ENCODE measurements at places on chromosomes 1 and 21.

DNA sequence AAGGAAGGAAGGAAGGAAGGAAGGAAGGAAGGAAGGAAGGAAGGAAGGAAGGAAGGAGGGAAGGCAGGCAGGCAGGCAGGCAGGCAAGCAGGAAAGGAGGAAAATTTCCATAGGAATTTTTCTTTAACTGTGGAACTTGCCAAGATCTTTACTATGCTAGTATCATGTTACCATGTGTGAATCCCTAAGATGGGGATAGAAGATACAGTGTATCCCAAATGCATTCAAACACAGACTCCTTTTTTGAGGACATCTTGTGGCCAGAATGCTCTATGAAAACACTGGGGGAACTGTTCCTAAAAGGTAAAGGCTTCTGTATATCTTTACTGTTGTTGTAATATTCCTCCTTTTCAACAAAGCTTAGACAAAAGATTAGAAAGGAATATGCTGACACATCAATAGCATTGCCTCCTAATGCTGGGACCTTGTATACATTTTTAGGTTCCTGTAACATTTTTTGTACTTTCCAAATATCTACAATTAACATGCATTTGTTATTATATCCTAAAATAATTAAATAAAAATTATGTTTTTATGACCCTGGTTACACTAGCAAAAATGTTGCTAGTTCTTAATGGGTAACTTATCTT, 20.6 kb downstream of the CCDC190 start:
- DNase-seq: no peak

- DNase-seq: no peak
These were observed 20.2 kb downstream of the NUAK2 start for GRCh38 chr1:205301205-205301821.

- DNase-seq: peak; percentile 47
These were observed 18.2 kb upstream of the FCGR2A start for GRCh38 chr1:161486806-161487741.

- no peak for DNase-seq
These were observed 12.6 kb upstream of the RGL1 start for GRCh38 chr1:183792300-183792699.

GRCh38 chr1:36125129-36125991, at the start of gene COL8A2:
TSS of gene COL8A2 (minus strand) at chr1:36125222. CDS start at chr1:36100242, 24,980 bp downstream.
- peak; percentile 25 for DNase-seq

DNA sequence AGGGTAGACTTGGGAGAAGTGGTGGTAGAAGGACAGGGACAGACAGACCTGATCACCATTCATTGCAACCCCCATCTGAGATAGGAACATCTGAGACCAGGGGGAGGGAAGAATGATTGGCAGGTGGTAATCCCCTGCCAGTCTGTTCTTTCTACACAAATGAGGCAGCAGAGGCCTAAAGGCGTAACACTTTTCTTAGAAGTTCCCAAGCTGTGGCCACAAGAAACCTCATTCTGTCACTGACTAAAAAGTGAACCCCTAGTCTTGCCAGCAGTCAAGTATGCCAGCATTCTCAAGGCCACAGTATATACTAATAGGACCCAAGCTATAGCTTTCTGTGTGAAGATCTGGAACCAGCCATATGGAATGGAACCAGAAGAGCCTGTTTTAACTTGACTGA, 638.0 kb downstream of the KCNT2 start:
- DNase-seq: no peak

- DNase-seq: no peak
These were observed 408.1 kb upstream of the USP24 start for GRCh38 chr1:55623311-55623710.

GRCh38 chr21:36718951-36719501, 20.1 kb downstream of the SIM2 start:
- no peak for DNase-seq

GRCh38 chr1:53521924-53522552, 62.8 kb downstream of the DMRTB1 start:
- no peak for DNase-seq

- DNase-seq: no peak
These were observed 86.9 kb downstream of the MPZL1 start for GRCh38 chr1:167808690-167809089.

DNA sequence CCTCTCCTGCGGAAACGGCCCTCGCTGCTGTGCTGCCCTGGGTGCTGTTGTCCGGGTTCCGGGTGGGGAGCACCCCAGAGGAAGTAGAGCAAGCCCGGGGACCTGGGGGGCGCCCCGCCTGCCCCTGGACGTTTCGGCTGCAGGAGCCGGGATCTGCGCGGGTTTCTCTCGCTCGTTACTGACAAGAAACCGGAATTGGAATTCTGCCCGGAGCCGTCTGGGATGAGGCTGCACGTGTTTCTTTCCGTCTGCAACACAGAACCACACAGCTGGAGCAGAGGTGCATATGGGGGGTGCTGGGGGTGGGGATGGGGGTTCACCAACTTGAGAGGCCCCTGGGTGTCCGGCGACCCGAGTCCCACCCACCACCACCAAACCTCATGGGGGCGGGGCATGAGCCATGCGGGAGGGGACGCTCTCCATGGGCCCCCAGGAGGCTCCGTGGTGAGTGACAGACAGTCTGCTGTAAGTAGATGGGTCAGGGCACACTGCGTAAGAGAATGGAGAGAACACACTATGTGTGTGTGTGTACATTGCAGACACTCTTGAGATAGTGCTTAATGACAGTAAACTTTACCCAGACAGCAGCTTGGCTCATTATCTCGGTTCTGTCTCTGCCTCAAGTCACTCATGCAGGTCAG, 261.4 kb upstream of the C1orf174 start:
- DNase-seq: no peak

DNA sequence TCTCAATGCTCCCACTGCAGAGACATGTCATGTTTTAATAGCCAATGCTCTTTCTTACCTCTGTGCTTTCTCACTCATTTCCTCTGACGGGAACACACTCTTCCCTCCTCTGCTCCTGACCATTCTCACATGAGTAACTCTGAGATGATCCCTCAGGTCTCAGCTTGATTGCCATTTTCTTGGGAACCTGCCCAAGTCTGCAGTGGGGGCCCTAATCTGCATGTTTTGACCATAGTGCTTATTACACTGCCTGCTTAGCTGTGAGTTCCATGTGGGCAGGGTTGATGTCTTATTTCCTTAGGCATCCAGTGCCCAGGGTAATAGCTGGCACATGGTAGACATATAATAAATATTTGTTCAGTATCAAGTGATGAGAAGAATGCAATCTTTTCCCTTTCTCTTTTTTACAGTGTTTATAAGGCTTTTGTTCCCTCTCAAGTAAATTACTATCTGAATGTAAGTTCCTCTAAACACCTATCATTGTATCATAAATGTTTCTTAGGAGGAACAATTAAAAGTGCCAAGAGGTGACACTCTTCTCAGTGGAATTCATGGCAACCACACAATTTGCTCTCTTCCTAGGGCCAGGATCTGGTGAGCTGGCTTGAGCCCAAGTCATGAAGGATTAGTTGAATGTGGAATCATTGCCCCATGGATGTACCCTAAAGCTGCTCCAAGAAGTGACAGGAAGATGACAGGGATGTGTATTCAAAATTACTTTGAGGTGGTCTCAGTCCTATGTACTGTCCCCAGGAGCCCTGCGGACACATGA, 485.4 kb upstream of the USP24 start:
- no peak for DNase-seq

- DNase-seq: no peak
These were observed 43.4 kb downstream of the NCMAP start for GRCh38 chr1:24599265-24599664.

DNA sequence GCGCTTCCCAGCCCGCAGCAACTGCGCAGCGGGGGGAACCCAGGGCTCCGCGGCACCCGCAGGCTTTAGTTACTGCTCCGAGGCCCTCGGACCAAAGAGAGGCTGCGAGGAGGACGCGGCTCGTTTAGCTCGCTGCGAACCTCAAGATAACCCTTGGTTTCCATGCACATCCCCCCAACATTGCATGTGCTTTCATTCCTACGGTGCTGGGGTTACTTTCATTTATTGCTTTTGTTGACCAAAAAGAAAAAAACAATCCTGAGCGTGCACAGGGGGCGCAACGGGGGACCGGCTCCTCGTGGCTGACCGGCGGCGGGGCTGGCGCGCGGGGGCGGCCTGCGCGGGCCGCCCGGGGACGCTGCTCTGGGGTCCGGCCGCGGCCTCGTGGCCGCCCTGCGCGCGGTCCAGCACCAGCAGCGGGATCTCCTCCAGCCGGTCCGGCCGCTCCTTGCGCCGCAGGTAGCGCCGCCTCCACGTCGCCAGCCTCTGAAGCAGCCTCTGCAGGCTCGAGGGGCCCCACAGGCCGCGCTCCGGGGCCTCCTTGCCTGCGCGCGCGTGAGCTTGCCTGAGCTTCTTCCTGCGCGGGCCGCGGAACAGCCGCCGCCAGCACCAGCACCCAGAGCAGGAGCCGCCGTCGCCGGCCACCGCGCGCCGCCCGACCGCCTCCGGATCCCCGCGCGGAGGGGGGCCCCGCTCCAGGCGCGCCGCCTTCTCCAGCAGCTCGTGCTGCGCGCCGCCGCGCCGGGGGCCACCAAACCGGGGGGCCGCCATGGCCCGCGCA, 77.4 kb downstream of the DESI2 start:
- DNase-seq: peak; percentile 58

GRCh38 chr1:94336991-94337390, 81.2 kb upstream of the ABCD3 start:
- DNase-seq: no peak
